Activated CD4-positive, alpha-beta T cell treated with anti-CD3 and anti-CD28 coated beads, Interleukin-2, Interleukin-6, amounts not matched to agents 100 ng/mL and 50 ng/mL, durations not matched to agents 16 hours and 8 hours (primary cell): ENCODE measurements at places on chromosomes 12 and 14.

DNA sequence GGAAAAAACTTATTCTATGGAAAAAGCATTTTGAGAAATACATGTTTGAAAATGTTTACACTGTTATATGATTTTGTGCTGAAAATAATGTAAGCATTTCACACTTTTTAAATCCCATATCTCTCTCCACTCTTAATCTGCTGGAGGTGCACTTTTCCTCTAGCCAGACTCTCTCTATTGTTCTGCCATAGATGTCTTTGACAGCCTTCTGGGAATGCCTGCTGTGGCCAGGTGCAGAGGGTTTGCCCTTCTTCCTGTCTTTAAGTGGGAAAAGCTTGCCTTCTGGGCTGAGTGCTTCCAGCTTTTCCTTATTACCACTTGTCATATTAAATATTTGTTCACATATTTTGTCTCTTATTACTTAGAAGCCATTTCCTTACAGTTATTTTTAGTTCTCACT, 60.1 kb upstream of the PPM1H start:
- DNase-seq: no peak

GRCh38 chr14:45742187-45742586, 489.2 kb upstream of the MIS18BP1 start:
- DNase-seq: no peak

GRCh38 chr14:74941676-74942097, 13.7 kb downstream of the PGF start:
- DNase-seq: peak; percentile 63

DNA sequence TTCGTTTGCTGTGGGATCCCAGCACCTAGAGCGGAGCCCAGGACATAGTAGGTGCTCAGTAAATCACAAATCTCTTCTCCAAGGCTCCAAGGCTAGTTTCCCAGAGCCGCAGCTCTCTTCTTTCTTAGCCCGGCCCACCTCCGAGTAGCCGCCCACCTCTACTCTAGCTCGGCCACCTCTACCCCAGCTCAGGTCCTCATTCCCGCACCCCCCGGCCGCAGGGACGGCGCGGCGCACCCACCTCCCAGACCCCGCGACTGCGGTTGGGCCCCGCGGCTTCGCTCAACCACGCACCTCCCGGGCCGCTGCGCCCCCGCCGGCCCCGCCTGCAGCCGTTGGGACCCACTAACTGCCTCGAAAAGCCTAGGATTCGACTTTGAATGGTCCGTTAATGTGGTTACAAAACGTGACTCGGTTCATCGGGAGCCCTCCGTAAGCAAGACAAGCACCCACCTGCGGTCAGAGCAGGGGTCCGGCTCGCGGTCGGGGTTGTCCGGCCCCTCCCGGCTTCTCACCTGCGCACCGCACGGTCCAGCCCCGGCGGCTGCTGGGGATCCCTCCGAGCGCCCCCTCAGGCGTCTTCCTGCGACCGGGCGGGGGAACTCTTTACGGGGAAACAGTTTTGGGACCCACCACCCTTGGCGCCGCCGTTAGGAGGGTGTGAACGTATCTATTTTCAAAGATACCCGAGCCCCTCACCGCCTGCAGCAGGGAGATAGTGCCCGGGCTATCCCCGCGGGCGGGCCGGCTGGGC, at the start of gene SLC2A14:
TSS of gene SLC2A14 (minus strand) at position 350 of the 754 bp plus-strand sequence. CDS start 3,035 bp downstream, outside the sequence.
- no peak for DNase-seq

GRCh38 chr14:85752175-85752574, 222.2 kb downstream of the FLRT2 start:
- DNase-seq: no peak

GRCh38 chr12:12610711-12611110, 965 bp upstream of the CREBL2 start:
- no peak for DNase-seq

- no peak for DNase-seq
Observed at GRCh38 chr14:39880965-39881364, 448.7 kb upstream of the FBXO33 start.

GRCh38 chr12:101582937-101583336, 11.8 kb upstream of the MYBPC1 start:
- no peak for DNase-seq

- DNase-seq: no peak
Observed at GRCh38 chr14:80465546-80466220, 254.4 kb upstream of the DIO2 start.

DNA sequence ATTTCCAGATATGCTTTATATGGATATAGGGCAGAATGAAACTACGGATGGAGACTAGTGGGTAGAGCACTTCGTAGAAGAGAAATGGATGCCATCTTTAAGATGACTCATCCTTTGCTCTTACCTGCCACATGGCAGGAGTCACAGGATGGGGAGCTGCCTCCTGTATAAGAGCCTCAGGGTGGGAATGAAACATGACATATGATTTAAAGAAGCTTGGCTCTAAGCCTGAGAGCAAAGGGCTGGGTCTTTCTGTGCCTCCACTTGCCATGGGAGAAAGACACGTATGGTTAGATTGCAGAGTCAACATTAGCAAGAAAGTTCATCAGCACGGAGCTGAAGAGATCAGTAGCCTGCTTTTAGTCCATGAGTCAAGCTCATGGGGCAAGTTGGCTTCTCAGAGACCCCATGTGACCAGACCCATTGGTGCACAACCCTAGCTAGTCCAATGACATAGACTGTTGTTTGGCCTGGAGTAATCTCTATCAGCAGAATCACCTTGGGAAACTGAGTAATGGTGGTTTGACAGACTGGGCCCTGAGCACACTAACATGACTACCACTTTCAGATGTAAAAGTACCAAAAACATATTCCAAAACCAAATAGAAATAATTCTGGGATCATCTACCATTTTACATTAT, 38.1 kb upstream of the IL22 start:
- DNase-seq: no peak

DNA sequence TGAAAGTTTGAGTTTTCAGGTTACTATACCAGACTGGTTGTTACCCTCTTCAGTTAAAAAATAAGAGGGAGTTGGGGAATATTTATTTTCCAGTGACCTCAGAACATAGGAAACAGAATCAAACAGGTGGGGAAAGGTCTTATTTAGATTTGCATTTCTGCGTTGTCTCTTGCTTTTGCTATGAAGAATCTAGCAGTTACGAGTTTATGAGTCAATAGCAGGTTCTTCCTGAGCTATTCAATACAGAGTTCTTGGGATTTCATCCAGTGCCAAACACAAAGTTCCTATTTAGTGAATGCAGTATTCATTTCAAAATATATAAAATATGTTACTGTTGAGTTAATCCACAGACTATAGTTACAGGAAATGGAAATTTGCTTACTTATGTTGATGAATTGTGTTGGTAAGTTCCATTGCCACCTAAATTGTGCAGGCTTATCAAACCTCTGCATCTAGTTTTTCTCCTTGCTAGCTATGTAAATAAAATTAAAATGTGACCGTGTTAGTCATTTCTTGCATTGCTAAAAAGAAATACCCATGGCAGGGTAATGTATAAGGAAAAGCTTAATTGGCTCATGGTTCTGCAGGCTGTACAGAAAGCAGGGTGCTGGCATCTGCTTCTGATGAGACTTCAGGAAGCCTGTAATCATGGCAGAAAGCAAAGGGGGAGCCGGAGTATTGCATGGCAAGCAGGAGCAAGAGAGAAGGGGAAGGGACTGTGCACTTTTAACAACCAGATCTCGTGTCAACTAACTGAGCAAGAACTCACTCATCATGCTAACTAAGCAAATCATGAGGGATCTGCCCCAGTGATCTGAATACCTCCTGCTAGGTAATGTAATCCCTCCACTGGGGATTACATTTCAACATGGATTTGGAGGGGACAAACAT, 110.2 kb downstream of the KTN1 start:
- DNase-seq: no peak

DNA sequence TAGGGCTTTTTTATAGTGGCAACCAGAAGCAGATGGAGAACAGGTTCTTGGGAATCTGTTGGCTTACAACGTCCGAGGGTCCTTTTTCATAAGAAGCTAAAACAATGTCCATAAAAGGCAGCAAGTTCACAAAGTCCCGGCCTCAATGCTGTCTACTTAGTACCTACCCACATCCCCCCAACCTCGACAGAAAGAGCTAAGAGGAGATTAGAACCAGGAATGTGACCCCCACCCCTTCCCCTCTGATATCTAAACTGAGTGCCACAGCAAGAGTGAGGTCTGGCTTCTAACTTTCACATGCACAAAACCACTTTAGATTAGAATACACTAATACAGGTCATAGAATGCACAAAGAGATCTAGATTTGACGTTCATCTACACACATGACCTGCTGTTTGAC, 4.5 kb downstream of the DPF3 start:
- no peak for DNase-seq

- no peak for DNase-seq
Observed at GRCh38 chr12:56267443-56268071, 815 bp downstream of the COQ10A start.

GRCh38 chr14:64703395-64704142, 655 bp upstream of the PLEKHG3 start:
- DNase-seq: no peak

- DNase-seq: no peak
Observed at GRCh38 chr12:94769776-94770759, 119.7 kb upstream of the TMCC3 start.

DNA sequence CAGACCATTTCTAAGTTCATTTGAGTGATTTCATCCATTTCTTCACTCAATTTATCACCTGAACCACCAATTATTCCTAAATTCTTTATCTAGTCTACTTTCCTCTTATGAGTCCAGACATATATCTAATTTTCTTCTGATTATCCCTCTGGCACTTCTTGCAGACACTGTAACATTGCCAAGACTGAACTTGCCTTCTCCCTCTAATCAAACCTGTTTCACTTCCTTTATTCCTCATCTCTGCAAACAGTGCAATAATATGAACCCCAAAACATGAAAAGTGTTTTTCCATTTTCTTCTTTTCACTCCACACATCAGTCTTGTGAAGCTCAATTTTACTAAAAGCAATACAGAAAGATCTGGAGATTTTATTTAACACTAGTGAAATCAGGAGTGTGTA, 37.8 kb upstream of the PTPRQ start:
- no peak for DNase-seq

- DNase-seq: no peak
Observed at GRCh38 chr12:20018406-20018805, 349.9 kb upstream of the PDE3A start.

GRCh38 chr12:122858171-122858570, 22.9 kb downstream of the HIP1R start:
- DNase-seq: no peak

- DNase-seq: no peak
Observed at GRCh38 chr12:89827592-89827991, 119.0 kb upstream of the ATP2B1 start.

DNA sequence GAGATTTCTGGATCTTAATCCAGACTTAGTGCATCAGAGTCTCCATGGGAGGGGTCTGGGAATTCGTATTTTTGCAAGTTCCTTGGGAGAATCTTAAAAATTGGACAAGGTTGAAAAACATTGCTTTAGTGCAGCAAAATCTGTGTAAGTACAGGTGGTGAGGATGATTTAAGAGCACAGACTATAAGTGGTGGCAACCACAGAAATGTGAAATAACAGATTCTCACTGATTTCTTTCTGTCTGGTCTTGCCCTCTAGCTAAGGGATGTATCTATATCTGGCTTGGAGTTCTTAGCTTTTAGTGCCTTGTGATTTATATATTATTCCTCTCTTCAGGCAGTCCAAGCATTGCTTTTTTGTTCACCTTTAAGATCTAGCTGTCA, 116.2 kb downstream of the DIP2B start:
- DNase-seq: no peak

GRCh38 chr12:52903855-52904508, 894 bp downstream of the KRT8 start:
- peak; percentile 56 for DNase-seq

GRCh38 chr14:22383515-22384166, 205.4 kb downstream of the DAD1 start:
- DNase-seq: no peak

DNA sequence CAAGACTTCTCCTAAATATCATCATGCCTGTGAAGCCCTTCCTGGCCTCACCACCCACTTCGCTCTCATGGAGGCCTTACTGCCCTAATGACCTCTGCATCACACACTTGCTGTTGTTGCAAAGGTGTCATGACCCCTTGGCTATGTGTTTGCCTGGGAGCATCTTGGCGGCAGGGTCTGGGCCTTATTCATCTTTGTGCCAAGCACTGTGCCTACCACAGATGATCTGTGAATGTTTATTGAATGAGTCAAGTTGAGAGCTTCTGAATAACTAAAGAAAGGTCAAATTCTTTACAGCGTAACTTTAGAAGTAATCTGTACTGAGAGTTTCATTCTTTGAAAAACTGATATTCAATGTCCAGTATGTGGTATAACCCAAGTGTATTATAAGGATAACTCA, 113.3 kb downstream of the TTC8 start:
- DNase-seq: no peak

- no peak for DNase-seq
Observed at GRCh38 chr14:51481643-51482042, 170.1 kb upstream of the FRMD6 start.

DNA sequence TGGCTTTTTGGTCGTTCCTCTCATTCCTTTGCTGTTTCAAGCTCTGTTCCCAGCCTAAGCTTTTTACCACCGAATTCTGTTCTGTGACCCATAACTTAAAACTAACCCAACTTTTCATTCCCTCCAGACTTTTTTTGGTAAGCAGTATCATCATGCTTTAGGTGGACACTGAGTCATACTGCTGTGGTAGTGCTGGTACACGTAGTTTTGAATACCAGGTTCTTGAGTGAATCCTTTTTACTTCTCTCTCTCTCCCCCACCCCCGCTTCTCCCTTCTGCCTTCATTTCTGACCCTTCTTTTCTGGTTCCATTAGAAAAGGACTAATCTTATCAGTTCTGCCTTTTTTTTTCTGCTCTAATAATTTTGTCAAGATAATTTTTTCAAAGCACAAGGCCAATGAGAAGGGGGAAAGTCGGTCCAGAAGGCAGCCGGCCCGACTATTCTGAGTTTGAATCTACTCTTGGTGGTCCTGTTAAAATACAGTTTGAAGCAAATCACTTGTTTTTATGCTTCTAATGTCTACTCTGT, 2.3 kb upstream of the MDM2 start:
- no peak for DNase-seq

- DNase-seq: no peak
Observed at GRCh38 chr12:123059500-123059899, 79.0 kb downstream of the ARL6IP4 start.

DNA sequence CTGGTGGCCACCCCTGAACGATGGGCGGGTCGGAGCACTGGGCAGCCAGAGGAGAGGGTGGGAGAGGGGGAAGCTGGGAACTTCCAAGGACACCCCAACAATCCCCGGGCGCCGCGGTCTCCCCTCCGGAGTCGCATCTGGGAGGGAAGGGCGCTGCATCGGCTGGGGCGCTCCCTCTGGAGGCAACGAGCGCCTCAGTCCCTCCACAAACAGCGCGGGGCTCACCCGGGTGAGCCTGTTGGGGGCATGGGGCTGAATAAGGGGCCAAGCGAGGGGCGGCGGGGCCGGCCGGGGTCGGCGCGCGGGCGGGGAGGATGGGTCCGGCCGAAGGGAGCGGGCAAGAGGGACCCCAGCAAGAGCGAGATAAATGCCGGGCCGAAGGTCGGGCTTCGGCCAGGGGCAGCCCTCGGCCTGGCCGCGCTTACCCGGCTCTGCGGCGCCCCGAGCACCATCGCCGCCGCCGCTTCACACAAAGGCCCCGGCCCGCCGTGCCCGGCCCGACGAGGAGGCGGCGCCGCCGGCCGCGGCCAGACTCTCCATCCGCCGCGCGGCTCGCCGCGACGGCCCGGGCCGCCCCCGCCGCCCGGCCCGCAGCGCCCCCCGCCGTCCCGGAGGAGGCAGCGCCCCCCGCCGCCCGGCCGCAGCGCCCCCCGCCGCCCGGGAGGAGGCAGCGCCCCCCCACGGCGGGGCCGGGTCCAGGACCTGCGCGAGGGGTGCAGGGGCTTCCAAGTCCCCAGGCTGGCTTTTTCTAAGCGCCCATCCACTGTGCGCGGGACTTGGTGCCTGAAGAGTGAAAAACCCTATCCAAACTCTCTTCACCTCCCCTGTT, at the start of gene ZBTB39:
TSS of gene ZBTB39 (minus strand) at position 567 of the 829 bp plus-strand sequence. CDS start 1,629 bp downstream, outside the sequence.
- DNase-seq: peak; percentile 77
